ENCODE measurements at places on chromosomes 11 and 22.
A peak's percentile ranks its signal among the peaks of the same experiment; 100 is the strongest.

DNA sequence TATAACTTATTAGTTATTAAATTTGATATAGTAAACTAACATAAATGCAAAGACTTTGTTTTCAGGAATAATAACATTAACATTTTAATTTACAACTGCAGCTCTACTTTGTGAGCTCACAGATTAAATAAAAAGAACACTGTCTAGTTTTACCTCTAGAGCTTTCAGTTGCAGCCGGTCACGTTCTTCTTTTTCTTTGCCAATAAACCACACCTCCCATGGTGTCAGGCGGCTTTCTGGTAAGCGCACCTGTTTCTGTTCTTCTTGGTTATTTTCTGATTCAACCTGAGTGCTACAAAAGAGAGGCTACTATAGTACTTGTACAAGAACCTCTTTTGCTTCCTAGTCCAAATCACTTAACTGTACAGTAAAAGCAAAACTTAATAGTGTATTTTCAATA is 5.8 kb downstream of the CCDC34 start:
- no peak for DNase-seq

DNA sequence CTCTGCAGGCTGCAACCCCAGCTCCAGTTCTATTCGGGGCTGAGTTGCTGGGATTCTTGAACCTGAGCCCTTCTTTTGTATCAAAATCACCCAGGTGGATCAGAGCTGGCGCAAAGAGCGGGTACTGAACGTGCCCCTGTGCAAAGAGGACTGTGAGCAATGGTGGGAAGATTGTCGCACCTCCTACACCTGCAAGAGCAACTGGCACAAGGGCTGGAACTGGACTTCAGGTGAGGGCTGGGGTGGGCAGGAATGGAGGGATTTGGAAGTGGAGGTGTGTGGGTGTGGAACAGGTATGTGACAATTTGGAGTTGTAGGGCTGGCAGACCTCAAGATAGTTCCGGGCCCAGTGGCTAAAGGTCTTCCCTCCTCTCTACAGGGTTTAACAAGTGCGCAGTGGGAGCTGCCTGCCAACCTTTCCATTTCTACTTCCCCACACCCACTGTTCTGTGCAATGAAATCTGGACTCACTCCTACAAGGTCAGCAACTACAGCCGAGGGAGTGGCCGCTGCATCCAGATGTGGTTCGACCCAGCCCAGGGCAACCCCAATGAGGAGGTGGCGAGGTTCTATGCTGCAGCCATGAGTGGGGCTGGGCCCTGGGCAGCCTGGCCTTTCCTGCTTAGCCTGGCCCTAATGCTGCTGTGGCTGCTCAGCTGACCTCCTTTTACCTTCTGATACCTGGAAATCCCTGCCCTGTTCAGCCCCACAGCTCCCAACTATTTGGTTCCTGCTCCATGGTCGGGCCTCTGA is 3.8 kb downstream of the FOLR1 start:
- DNase-seq = no peak

GRCh38 chr11:35814081-35814695 is 129.7 kb upstream of the LDLRAD3 start:
- DNase-seq = no peak

DNA sequence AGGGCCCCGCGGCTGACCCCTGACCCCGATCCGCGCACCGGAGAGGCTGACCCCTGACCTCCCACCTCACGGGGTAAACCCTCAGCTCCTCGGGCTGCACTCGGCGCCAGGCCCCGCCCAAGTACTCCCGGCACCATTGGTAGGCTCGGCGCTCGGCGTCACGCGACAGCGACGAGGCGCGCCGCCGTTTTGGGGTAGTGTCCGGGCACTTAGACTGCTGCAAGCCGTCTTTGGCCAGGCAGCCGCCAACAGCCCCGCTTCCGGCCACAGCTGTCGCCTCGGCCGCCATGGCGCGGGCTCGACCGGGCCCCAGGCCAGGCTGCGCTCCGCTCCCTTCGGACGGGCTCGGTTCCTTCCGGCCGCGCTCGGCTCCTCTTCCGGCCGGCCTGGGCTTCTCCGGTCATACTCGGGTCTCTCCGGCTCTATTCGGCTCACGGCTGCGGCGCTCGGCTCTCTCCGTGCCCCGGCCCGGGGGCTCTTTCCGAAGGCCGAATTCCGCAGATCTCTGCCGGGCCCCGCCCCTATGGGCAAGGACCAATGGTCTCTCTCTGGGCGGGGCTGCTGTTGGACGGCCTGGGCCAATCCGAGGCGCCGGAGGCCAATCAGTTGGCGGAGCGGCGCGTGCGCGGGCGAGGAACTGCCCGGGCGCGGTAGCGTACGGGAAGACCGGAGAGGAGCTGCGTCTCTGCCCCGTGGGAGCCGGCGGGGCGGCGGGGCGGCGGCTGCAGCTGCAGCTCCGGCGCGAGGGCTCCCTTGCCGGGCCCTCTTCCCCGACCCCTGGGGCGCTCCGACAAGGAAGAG is at the start of gene CHKB:
Gene CHKB (minus strand): TSS at position 357 of the 801 bp plus-strand sequence. CDS start 68 bp downstream, at position 289.
- peak; percentile 99 for DNase-seq

DNA sequence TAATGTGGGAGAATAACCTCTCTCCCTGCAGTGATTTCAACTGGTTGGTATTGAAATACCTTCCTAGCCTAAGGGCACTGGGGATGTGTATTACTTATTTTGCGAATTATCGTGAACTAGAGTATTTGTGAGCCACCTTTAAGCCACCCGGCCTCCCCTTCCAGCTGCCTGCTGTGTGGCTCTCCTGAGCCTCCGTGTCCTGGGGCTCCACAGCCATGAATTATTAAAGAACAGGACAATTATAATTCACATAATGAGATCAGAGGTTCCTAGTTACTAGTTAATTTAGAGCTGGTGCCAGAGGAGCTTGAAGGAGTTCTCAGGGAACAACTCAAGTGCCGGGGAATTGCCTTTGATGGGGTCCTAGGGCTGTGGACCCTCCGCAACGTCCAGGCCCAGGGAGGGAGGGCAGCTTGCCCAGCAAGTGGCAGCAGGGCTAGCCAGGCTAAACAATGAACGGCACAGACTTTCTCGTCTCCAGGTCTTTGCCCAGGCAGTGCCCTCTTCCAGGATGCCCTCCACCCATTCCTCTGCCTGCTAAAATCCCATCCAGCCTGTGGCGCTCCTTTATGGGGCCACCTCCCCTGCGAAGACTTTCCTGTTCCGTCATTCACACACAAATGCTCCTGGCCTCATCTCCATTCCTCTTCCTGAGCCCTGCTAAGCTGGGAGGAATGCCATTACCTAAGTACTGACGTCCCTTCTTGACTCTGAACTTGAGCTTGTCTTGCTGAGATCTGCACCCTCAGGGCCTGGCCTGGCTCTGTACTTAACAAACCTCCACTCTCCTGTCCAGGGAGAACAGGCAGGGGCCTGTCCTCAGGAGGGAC is 91.5 kb downstream of the RTL6 start:
- no peak for DNase-seq

- DNase-seq = no peak
Observed at GRCh38 chr11:43975629-43976028, 33.2 kb downstream of the C11orf96 start.

DNA sequence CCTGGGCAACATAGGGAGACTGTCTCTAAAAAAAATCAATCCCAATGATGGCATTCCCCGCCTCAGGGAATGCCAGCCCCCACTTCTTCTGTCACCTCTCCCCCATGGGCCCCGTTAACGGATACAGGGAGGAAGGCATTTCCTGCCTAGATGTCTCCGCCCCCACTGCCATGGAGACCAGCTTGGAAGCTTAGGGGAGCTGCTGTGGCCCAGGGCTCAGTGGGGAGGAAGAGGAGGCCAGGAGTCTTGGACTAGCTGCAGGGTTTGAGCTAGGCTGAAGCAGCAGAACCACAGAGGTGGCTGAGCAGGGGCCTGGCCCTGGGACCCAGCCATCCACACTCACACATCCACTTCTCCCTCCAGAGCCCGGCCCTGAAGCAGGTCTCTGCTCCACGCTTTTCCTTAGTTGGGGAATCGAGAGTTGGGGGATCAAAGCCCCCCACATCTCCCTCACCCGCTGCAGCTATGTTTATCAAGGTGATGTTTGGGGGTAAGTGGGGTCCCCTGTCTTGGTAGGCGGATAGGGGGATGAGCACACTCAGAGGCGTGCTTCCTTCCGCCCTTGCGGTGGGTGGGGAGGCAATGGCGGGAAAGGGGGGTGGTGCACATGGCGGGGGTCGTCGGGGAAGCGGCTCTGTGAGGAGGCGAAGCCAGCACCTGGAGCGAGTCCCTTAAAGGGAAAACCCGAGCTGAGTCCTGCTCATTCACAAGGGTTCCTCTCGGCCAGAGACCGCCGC is at the start of gene C22orf15:
Gene C22orf15 (plus strand): TSS at position 149 of the 737 bp plus-strand sequence. CDS start 317 bp downstream, at position 466.
- peak; percentile 25 for DNase-seq

DNA sequence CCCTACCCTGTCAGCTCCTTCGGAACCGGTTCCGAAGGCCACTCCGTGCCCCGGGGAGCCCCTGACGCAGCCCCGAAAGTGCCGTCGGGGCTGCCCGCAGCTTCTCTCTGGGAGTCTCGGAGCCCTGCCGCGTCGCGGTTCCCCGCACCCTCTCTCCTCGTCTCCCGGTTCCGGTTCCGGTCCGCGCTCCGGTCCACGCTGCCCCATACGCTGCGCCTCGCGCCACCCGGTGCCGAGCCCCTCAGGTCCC is 618 bp downstream of the MTA2 start:
- peak; percentile 67 for DNase-seq

DNA sequence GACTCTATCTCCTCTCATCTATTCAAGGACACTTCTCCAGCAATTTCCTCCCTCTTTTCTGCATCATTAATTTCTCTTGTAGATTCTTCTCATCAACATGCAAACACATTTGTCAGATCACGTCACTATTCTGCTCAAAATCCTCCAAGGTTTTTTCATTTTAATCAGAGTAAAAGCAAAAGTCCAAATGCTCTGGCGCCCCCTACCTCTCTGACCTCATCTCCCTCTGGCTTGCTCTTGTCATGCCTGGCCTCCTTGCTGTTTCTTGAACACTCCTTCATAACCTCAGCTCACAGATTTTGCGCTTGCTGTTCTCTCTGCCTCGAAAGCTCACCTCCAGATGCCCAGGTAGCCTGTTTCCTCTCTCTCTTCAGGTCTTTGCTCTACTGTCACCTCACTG is 22.4 kb downstream of the RTCB start:
- DNase-seq = peak; percentile 33

DNA sequence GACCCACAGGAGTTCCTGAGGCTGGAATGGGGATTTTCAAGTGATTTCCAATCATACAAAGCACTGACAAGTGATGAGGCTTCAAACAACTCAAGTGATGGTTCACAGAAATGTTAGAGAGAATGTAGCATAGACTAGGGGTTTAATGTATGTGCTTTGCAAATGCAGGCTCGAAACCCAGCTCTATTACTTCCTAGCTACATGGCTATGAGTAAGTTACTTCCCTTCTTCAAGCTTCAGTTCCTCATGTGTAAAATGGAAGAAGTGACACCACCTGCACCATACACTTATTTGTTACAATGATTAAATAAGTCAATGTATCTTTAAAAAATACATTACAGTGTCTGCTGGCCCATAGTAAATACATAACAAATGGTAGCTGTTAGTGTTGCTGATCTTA is 139.8 kb downstream of the CCDC81 start:
- DNase-seq = no peak

GRCh38 chr22:42974223-42974622 is 40.7 kb downstream of the PACSIN2 start:
- no peak for DNase-seq

GRCh38 chr11:64592234-64592615 is 1.2 kb downstream of the SLC22A12 start:
- no peak for DNase-seq

GRCh38 chr11:74427384-74427886 is 29.2 kb upstream of the PGM2L1 start:
- DNase-seq = no peak

GRCh38 chr11:20178976-20179375 is 18.7 kb upstream of the DBX1 start:
- no peak for DNase-seq

- peak; percentile 34 for DNase-seq
Observed at GRCh38 chr11:14764579-14765527, 121.2 kb downstream of the PDE3B start.

- DNase-seq = peak; percentile 59
Observed at GRCh38 chr11:125062931-125063428, at the start of gene SLC37A2. TSS of gene SLC37A2 (plus strand) at chr11:125063305. CDS start at chr11:125063368, 63 bp downstream.

GRCh38 chr11:9130297-9130696 is 38.9 kb upstream of the SCUBE2 start:
- DNase-seq = no peak

- DNase-seq = no peak
Observed at GRCh38 chr11:36195496-36196354, 93.5 kb downstream of the COMMD9 start.

DNA sequence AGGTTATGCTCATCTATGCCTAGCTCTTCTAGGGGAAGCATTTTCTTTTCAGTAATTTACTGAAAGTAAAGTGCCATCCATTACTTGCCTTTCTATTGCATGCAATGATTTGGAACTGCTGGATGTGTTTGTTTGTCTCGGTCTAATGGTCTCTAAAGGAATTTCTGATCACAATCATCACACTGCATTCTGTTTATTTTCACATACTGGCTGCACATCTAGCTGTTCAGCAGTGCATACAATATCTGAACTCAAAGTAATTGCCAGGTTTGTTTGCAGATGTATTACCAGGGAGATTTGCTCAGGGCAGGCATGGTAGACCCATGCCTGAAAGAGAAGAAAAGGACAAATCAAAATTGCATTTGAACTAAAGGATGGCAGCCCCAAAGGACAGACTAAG is 36.4 kb upstream of the CWF19L2 start:
- no peak for DNase-seq

DNA sequence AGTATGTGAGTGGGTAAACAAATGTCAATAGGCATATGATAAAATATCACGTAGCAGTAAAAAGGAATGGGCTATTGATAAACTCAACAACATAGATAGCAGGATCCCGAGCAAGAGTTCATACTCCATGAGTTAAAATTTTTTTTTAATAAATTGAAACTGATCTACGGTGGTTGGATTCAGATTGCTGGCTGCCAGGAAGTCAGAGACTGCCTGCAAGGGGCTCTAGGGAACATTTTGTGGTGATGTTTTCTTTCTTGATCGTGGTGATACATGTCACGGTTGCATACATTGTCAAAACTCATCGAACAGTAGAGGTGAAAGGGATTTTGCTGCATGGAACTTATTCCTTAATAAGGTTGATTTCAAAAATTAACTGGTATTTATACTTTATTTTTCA is 62.6 kb upstream of the WNT7B start:
- DNase-seq = no peak

GRCh38 chr11:65058012-65058411 is 341 bp downstream of the NAALADL1 start:
- DNase-seq = no peak

- no peak for DNase-seq
Observed at GRCh38 chr11:128690665-128691101, 3.2 kb upstream of the FLI1 start.

DNA sequence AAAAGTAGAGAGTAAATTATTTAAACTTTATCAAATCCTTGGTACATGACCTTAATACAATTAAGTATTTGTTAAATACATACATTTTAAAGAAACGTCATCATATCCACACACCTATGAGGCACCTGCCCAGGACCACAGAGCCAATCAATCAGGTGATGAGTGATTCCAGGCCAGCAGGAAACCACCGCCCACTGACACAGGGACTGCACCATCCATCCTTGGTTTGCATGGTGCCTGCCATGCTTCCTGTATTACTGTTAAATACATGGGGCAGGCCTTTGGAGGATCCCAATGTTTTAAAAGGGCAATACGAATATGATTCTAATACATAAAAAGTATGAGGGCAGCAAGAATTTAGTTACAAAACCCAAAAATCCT is 7.0 kb upstream of the TBC1D10A start:
- DNase-seq = peak; percentile 56

GRCh38 chr11:78339483-78339882 is 78.1 kb downstream of the GAB2 start:
- no peak for DNase-seq

- DNase-seq = no peak
Observed at GRCh38 chr11:133007027-133007584, 525.2 kb downstream of the OPCML start.
